ENCODE measurements at places on chromosomes 1 and 21. TPM values are rescaled to one million over a fixed set of nuclear protein-coding genes. Genes with fewer than 3 reads are reported as not detected.

- ATAC-seq: no peak
Observed at GRCh38 chr1:112997781-112998180, 41.8 kb upstream of the SLC16A1 start.

DNA sequence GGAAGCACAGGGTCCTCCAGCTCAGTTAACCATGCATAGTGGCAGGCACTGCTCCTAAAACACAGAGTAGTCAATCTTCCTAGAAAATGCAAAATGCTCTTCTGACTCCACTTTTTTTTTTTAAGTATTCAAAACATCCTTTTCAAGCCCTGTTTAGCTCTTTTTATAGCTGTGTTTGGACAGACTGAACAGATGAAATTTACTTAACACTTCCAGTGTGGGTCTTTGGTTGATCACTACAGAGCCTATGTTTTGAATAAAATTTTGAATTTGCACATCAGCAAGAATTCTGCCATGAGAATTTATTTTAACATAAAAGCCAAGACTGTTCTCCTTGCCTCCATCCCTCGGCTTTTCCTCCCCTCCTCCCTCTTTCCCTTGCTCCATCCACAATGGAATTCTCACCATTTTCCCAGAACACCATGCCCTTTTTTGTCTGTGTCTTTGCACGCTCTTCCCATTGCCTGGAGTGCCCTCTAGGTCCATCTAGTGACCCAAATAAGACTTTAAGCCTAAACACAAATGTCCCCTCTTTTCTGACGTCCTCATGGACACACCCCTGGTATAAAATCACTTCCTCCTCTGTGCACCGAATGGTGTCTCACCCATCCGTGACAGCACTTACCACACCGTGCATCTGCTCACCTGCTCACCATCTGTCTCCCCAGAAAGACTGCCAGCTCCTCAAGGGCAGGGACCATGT lies 24.0 kb upstream of the CPT2 start:
- peak; percentile 55 for ATAC-seq

- no peak for ATAC-seq
Observed at GRCh38 chr1:45299981-45300668, 26.6 kb upstream of the HPDL start.

DNA sequence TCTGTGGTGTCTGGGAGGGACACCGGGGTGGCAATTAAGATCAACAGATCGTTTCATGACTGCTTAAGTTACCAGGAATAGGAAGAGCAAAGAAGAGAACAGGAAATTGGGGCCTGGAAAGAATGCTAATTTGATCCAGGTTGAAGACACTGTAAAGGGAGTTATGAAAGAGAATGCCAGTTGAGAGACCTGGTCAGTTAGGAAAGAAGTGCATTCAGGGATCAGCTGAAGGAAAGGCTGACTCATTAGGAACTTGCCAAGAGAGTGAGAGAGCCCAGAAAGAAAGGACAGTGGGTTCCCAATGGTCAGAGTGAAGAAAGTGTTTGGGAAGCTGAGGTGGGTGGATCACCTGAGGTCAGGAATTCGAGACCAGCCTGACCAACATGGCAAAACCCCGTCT lies 119.6 kb downstream of the UBE2U start:
- ATAC-seq: no peak

DNA sequence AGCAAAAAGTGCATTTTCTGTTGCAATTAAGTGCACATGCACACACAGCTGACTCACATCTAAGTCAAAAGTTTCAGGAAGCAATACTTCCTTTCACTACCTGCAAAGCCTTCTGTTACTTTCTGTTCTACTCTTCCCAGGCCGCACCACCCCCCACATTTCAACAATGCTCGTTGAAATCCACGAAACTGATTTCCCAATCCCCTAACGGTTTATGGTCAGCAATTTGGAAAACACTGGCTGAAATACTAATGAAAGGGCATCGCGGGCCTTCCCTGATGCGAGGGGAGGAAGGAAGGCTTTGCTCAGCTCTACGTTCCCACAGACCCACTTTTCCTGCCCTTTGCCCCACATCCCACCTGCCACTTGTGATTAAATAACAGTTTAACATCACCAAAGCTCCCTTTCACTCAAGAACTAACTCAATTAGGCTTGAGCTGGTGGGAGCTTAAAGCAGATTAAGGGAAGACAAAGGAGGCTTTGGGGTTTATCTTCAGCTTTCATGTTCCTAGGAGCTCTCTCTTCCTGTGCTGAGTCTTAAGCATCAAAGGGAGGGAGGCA lies 243.2 kb upstream of the RAB4A start:
- ATAC-seq: no peak

DNA sequence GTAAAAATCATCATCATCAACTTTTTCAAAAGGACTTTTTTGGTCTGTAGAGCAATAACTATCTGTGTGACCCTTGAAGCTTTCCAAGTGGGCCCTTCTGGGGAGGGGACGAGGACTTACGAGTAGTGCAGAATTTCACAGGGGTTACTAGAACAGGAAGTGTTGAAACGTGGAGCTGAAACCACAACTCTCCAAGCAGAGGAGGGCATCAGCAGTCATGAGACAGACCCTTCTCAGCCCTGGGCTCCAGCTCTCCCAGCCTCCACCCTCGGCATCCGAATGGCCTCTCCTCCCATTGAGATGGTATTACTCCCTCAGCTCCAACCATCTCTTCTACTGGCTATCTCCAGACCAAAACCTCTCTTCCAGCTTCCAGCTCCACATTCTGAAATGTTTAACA lies 3.6 kb downstream of the FAM89A start:
- ATAC-seq: no peak

DNA sequence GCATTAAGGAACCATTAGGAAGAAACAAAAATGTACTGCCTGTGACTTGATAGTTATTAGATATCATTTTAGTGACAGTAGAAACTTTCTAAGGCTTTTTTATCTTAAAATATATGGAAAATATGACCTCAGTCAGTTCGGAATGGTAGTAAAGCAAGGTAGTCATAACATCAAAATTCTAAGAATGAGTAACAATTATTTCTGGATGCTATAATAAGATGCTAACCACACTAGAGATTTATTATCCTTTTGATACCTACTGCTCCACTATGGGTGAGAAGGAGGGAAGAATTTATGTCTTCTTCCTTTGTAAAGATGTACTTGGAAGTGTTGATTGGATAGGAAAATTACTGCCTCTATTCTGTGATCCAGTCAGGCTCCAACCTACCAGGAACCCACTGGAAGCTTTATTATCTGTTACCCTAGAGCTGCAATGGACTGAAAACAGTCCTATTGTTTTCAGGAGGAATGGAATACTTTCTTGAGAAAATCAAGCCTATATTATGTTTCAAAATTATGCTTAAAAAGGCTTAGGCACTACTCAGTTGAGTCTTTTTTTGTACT lies 8.8 kb downstream of the FMN2 start:
- ATAC-seq: no peak

DNA sequence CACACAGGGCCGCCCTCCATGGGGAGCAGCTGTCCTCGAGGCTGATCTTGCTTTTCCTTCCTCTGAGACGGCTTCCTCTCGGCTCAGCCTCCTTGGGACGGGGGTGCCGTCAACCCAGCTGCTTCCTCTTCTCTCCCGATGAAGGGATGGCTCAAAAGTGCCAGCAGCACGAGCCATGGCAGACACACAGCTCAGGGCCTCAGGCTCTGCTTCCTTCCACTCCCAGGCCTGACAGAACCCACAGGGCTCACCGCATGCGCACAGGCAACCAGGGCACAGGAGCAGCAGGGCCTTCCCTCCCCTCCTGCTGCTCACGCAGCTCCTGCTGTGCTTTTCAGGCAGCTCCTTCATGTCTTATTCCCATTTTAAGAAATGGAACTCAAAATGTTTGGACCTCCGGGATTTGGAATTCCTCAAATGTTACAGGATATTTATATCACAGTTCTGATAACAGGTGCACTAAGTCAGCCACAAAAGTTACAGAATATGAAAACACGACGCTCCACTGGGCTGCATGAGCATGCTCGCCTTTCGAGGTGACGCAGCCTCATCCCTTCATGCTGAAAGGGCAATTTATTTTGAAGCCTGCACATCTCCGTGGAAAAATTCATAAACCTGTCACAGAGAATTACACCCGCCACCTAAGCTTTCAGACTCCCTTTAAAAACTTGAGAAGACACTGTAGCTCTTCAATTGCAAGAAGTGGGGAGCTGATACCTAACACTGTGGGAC lies 84.4 kb downstream of the HSF2BP start:
- ATAC-seq: no peak

- ATAC-seq: no peak
Observed at GRCh38 chr21:25107708-25108107, 499.6 kb downstream of the MRPL39 start.

DNA sequence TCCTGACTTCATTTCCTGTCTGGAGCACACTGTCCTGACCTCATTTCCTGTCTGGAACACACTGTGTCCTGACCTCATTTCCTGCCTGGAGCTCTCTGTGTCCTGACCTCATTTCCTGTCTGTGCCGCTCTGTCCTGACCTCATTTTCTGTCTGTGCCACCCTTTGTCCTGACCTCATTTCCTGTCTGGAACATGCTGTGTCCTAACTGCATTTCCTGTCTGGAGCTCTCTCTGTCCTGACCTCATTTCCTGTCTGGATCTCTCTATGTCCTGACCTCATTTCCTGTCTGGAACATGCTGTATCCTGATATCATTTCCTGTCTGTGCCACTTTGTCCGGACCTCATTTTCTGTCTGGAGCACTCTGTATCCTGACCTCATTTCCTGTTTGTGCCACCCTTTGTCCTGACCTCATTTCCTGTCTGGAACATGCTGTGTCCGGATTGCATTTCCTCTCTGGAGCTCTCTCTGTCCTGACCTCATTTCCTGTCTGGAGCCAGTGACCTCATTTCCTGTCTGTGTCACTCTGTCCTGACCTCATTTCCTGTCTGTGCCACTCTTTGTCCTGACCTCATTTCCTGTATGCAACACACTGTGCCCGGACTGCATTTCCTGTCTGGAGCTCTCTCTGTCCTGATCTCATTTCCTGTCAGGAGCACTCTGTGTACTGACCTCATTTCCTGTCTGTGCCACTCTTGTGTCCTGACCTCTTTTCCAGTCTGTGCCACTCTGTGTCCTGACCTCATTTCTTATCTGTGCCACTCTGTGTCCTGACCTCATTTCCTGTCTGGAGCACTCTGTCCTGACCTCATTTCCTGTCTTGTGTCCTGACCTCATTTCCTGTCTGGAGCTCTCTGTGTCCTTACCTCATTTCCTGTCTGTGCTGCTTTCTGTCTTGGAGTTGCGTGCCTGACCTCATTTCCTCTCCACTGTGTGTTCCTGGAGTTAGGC lies 27.6 kb downstream of the SKI start:
- ATAC-seq: peak; percentile 53

GRCh38 chr1:211323156-211324063 lies 3.2 kb upstream of the TRAF5 start:
- peak; percentile 69 for ATAC-seq

GRCh38 chr1:60791226-60791625 lies 291.1 kb upstream of the NFIA start:
- ATAC-seq: no peak

DNA sequence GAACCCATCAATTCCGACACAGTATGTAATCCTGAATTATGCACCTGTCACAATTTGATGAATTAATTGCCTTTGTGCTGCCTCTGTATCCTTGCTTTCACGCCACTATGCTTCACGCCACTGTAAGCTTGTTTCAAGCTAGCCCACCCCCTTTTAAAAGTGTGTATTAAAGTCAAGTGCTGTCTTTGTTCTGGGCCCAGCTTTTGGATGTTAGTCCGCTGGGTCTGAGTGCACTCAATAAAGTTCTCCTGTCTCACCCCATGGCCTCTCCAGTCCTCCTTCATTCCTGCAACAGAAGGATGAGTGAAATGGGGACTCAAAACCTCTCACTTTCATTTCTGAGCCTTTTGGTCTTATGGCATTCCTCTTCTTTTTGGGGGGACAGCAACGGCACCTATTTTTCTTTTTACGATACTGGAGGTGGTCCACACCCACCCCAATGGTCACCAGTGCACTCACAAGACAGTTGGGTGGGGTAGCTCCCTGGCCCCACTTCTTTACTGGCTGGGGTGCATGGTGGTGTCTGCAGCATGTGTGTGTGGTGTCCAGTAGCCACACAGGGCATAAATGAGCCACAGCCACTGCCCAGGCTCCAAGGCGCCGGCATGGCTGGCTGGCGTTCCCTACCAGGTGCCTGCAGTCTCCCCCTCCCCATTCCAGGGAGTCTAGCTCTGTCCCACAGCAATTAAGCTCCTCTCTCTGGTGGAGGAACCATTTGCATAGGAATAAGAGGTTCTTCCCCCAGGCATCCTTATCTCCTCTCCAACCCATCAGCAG lies 1.8 kb downstream of the THEM4 start:
- no peak for ATAC-seq

- peak; percentile 73 for ATAC-seq
Observed at GRCh38 chr1:24142546-24143534, at the start of gene IL22RA1. Gene IL22RA1, minus strand, starts transcription at chr1:24143140. Its CDS starts 58 bp downstream, at chr1:24143082.

DNA sequence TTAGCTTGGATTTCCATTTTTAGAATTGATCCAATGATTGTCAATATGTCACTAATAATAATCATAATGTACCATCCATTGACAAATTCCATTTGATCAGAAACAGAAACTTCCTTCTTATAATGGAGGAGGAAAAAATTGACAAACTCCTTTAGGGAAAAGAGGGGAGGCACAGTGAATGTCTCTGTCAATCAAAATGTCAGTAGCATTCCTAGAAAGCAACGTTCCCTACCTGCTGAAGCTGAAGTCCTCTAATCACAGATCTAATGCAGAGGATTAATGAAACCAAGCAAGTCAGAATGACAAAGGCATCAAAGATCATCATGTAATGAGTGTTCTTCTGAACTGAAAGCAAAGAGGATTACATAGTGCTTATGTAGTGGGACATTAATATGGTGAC lies 22.4 kb downstream of the MCOLN3 start:
- ATAC-seq: no peak

DNA sequence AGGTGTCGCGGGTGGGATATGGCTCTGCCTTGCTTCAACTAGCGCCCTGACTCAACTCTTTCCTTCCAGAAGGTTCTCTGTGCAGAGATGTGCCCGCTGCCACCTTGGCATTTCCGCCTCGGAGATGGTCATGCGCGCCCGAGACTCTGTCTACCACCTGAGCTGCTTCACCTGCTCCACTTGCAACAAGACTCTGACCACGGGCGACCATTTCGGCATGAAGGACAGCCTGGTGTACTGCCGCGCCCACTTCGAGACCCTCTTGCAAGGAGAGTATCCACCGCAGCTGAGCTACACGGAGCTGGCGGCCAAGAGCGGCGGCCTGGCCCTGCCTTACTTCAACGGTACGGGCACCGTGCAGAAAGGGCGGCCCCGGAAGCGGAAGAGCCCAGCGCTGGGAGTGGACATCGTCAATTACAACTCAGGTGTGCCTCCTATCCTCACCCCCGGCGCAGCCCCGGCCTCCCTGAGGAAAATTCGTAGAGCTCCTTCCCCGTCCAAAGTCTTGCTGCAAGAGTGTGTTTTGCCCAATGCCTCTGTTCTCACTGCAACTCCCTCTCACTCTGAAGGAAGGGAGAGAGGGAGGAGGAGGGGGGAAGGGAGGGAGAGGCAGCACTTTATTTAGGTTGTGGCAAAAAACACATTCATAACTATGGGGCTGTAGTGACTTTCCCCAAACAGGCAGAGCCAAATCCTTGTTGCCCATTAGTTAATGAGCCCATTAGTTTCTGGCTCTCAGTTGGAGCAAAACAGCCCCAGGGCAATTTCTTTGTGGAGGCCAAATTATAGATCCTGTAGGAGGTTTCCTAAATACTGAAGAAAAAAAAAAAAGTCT lies 4.3 kb downstream of the LHX9 start:
- ATAC-seq: no peak

- ATAC-seq: no peak
Observed at GRCh38 chr1:11646317-11646716, 7.9 kb downstream of the FBXO2 start.

The ZBTB40 gene
- total RNA-seq: 6.4 TPM

The TMEM51 gene
- total RNA-seq: 22.5 TPM

The RAVER2 gene
- total RNA-seq: 6.1 TPM

The IER5 gene
- 21.4 TPM for total RNA-seq

The COL16A1 gene
- 11.8 TPM for total RNA-seq

The LRRC71 gene
- not detected for total RNA-seq
